GM23248 (cell line): ENCODE measurements at places on chromosomes 11 and 22. TPM values are rescaled to one million over a fixed set of nuclear protein-coding genes. Genes with fewer than 3 reads are reported as not detected.

DNA sequence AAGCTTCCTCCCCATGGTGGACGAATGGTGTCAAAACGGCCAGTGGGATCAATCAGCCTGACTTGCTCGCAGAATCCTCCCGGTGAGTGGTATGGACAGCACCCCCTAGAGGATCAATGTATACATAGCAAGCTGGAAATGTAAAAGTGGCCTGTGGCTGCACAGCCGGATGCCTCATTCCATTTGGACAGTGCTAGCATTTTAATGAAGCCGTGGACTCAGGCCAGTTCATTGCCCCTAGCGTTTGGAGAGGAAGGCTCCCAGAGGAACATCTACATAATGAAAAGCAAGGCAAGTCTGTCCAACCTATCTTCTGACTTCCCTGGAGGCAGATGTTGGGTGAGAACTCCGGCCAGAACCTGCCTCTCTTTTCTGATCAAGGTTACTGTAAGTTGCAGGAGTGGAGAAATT, 942.3 kb downstream of the NTM start:
- H3K4me3 ChIP-seq = no peak overlapping the region
- no peaks in the 10 kb centered on the region for H3K27me3 ChIP-seq
- H3K36me3 ChIP-seq = no peaks in the 10 kb centered on the region
- DNase-seq = peak; percentile 59
- H3K4me1 ChIP-seq = no peaks in the 10 kb centered on the region

DNA sequence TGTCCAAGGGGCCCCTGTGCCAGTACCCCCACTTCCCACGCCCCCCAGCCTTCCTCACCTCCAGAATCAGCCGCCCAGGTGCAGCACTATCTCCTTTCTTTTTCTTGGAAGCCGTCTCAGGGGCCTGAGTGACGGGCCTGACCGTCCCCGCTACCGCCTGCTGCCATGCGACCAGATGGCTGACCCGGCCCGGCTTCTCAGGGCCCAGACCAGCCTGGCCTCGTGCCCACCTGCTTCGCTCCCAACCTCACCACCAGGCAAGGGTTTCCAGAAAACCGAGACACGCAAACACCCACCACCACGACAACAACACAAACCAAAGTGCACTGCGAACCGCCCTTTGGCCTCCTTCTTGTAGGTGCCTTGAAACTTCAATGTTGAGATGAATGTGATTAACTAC, 39.1 kb downstream of the MACROD1 start:
- H3K36me3 ChIP-seq = no peaks in the 10 kb centered on the region
- H3K4me1 ChIP-seq = peaks cover 6% of the 10 kb centered on the region
- H3K4me3 ChIP-seq = no peak overlapping the region
- no peaks in the 10 kb centered on the region for H3K27me3 ChIP-seq

GRCh38 chr11:118211006-118211405, 13.8 kb downstream of the JAML start:
- H3K27ac ChIP-seq = no peak overlapping the region
- no peak overlapping the region for H3K4me3 ChIP-seq
- H3K4me1 ChIP-seq = 0 out of 2 replicates have a peak, but pooled peaks cover 6% of the 10 kb centered on the region
- H3K36me3 ChIP-seq = no peaks in the 10 kb centered on the region
- DNase-seq = peak; percentile 83

The WDR74 gene
- 41.4 and 50.4 TPM in 2 replicates for total RNA-seq

The KCNA4 gene
- total RNA-seq = 0.43 TPM in 1 of 2 replicates, not detected in the other
